CD4-positive, alpha-beta T cell treated with Interleukin-17A for 1 hour (primary cell): ENCODE measurements at places on chromosomes 6 and 20.

DNA sequence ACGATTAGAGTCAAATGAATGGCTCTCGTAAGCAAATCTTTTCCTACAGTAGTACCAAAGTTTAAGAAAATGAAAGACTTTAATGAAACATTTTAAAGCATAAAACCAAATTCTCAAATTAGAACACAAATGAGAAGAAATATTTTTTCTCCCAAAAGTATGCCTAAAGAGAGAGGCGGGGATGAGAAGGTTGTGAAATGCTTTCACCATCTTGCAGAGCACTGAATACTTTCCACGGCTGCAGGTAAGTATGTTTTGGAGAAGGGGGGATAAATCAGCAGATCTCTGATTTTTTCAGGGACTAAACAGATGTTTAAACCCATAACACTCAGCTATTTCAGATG, 277.1 kb downstream of the ADGB start:
- DNase-seq = no peak

DNA sequence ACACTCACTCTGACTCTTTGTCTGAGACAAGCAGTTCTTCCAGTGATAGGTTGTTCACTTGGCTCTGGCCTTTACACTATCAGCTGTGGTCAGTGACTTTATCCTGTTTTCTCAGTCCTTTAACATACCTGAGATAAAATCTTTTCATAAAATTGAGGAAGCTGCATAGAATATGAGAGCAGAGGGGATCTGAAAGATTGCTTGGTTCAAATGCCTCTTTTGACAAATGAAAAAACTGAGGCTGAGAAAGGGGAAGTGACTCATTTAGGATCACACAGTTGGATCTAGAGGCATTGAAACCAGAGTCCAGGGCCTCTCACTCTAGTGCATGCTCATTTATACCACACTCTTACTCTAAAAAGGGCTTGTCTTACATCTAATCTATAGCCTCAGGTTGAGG, 277.0 kb upstream of the TBX18 start:
- DNase-seq = no peak

DNA sequence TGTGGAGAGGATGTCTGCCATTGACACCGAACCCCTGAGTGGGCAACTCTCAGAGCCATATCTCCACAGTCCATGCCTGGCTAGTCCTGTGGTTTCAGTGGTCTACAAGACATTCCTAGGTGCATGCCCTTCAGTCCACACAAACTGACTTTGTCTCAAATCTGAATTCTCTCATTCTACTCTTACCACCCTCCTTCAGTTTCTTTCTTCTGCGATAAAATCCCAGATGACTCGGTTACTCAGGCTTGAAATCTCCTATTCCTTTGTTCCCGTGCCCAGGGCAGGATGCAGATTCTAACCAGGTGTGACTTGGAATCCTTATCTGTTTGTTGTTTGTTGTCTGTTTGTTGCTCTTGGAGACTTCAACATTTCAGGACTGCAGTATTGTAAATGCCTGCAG, 9.3 kb downstream of the CDS2 start:
- DNase-seq = no peak

DNA sequence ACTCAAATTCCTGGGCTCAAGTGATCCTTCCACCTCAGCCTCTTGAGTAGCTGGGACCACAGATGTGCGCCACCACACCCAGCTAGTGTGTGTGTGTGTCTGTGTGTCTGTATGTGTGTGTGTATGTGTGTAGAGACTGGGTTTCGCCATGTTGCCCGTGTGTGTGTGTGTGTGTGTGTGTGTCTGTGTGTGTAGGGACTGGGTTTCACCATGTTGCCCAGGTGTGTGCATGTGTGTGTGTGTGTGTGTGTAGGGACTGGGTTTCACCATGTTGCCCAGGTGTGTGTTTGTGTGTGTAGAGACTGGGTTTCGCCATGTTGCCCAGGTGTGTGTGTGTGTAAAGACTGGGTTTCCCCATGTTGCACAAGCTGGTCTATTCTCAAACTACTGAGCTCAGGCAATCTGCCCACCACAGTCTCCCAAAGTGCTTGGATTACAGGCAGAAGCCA, 28.3 kb downstream of the CDK5RAP1 start:
- DNase-seq = no peak

- DNase-seq = peak; percentile 100
Observed at GRCh38 chr6:33417903-33418689, at the start of gene CUTA. CUTA (minus strand) TSS chr6:33418107; CDS start chr6:33418000, 107 bp downstream.

- no peak for DNase-seq
Observed at GRCh38 chr6:17218749-17219093, 62.4 kb upstream of the RBM24 start.

DNA sequence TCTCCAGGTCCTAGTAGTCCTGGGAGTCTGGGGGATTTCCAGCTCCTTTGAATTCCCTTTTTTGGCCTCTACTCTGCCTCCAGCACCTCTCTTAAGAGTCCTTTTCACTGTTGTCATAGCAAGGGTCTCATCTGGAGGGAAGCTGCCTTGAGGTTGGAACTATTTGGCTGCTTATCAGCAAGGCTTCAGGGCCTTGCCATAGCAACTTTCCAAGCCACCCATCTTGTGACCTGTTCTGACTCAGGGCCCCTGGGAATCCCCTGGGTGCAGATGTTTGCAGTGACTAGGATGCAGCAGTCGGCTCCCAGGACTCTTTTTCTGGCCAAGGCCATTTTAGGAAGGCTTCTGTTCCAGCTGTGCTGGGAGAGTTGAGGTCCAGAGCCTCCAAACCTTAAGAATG, 12.4 kb downstream of the PKIG start:
- DNase-seq = no peak

GRCh38 chr6:16450285-16450684, 211.9 kb downstream of the GMPR start:
- no peak for DNase-seq

DNA sequence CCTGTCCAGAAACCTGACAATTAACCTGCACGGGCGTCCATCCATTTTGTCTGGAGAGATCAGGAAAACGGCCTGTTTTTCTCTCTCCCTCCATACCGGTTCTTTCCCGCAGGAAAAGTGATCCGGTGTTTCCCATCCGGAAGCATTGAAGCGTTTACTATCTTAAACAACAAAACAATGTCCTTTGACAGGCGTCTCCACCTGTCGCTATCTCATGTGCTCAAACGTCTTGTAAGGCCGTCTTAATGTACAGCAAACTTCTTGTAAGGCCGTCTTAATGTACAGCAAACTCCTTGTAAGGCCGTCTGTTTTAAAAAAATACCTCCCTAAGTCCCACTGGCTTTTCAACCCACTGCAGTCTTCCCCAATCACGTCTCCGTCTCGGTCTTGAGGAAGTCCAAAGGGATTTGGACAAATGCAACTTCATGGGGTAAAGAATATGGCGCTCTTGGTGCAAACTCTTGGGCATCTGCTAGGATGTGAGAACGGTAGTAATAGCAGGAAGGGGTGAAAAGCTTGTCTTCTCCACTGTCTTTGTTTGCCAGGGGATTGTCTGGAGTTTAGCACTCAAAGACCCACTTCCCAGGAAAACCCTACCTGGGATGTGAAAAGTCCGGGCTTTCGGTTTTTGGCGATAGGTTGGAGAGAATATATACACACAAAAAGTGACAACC, 29.9 kb upstream of the TRIM27 start:
- DNase-seq = no peak

GRCh38 chr20:34324541-34324940, 21.4 kb upstream of the AHCY start:
- no peak for DNase-seq

DNA sequence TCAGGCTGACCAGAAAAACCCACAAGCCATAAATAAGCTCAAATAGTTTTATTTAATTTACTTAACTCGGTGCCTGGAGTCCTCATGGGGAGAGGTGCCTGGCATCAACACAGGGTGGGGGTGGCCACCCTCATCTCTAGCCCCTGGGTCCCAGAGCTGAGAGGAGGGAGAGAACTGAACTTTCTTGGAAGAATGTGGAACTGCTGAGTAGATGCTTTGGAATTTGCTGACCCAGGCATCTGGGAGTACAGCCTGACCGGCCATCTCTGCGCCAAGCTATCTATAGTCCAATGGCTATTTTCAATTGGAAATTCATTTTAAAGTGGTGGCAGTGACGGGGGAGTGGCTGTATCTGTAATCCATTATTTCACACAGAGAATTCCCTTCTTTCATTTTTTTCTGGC, 104.8 kb downstream of the CDH26 start:
- DNase-seq = no peak

- no peak for DNase-seq
Observed at GRCh38 chr6:96104910-96105309, 89.1 kb downstream of the FUT9 start.

- DNase-seq = no peak
Observed at GRCh38 chr6:150634176-150634963, 34.7 kb downstream of the PLEKHG1 start.

DNA sequence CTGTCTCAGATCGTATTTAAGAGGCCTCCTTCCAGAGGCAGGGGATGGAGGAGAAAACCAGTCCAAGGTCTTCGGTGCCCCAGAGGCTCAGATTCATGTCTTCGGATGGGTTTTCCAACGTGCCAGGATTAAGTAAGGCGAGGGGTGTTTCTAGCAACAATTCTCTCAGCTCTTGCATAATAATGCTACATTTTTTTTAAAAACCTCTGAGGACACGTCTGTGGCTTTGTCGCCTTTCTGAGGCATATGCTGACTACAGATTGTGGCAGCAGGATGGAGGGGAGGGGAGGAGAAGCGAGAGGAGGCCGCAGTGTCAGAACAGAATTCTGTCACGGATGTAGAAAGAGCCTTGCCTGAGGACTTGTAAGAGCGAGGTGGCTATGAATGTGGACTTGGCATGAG, 17.7 kb upstream of the CCDC167 start:
- peak; percentile 90 for DNase-seq

GRCh38 chr6:101595276-101595675, 201.8 kb downstream of the GRIK2 start:
- no peak for DNase-seq

- no peak for DNase-seq
Observed at GRCh38 chr6:92840246-92840930, 579.0 kb downstream of the EPHA7 start.

GRCh38 chr6:119030759-119031158, 47.7 kb downstream of the FAM184A start:
- DNase-seq = no peak

DNA sequence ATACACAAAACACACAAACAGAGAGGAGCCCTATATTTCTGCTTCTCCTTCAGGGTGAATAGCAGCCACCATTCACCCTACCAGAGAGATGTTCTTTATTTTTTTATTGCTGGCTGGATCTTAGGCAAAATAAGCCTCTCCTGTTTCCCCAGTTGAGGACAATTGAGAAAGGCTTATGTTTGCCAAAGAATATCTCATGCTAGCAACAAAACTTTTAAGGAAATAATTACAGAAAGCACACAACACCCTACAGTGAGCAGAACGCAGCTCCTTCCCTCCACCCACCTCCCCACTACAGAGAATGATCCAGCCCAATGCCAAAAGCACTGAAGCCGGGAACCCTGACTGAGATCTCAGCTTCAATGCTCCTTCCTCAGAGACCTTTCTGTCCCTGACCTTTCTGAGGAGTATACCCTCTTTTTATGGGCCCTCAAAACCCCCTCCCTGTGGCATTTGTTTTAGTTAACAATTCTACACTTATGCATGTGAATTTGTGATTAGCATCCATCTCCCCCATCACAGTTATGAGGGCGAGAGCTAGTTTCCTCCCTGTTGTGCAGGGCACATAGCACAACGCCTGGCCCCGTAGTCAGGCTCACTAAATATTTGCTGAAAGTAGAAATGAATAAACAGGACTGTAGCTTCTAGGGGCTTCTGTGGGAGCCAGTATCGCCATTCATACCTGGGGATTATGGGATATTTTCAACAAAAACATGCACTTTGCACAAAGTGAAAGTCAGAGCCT, 491.6 kb upstream of the CDH4 start:
- no peak for DNase-seq

DNA sequence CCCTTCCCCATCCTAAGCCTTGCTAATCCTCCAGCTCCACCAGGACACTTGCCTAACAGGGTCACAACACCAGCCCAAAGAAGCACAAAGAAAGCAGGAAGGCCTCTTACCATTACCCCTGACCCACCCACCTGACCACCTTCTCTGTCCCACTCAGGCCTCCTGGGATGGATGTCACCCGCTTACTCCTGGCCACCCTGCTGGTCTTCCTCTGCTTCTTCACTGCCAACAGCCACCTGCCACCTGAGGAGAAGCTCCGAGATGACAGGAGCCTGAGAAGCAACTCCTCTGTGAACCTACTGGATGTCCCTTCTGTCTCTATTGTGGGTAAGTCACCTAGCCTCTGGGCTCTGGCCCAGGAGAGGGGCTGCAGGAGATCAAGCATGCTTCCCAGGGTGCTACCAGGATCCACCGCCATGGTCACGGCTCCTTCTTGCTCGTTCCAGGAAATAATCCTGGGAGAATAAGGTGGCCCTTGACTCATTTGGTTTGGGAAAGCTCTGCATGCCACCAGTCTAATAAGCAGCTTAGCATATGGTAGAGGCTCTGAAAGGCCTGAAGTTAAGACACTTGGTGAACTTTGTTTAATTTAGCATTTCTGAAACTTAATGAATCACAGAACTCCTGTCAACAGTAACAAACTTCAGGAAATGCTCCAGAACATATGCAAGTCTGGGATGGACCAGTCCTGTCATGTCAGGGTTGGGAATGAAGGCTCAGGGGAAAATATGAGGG, 19.2 kb downstream of the ASIP start:
- DNase-seq = no peak

GRCh38 chr6:40378071-40378724, 209.0 kb downstream of the LRFN2 start:
- no peak for DNase-seq

DNA sequence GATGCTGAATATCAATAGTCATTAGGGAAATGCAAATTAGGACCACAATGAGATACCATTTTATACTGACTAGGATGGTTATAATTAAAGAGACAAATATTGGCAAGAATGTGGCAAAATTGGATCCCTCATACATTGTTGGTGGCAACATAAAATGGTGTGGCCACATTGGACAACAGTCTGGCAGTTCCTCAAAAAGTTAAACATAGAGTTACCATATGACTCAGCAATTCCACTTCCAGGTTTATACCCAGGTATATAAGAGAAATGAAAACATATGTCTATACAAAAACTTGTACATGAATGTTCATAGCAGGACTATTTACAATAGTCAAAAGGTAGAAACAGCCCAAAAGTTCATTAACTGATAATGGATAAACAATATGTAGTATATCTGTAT, 2.0 kb upstream of the CRIP3 start:
- DNase-seq = no peak

- no peak for DNase-seq
Observed at GRCh38 chr6:168713839-168714238, 272.9 kb downstream of the SMOC2 start.

DNA sequence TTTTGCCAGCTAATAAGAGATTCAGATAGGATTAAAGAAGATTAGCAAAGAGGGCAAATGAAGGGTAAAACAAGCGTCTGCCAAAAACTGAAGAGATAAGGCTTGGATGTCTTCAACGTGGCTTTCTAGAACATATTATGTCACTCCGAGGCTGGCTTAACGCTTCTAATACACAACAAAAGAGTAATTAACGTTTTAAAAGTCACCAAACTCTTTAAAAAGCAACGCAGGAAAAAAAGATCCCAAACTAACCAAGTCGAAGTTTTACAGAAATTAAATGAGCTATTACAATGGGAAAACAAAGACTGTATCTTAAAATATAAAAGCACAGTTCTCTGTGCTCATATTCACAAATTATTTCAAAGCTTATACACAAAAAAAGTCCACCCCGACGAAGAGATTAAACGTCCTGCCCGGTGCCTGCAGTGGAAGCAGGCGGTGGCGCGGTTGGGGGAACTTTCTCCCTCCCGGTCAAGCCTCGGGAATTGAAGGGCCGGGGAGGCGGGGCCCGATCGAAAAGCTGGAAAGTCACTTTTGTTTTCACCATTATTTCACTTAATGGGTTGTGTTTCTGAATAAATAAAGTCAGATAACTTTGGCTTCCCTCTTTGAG, 1.2 kb downstream of the MAK start:
- no peak for DNase-seq

GRCh38 chr20:24638591-24639548, 169.4 kb downstream of the SYNDIG1 start:
- DNase-seq = no peak
